Substantia nigra (tissue), 51 donors: ENCODE measurements at places on chromosomes 13 and 19.

DNA sequence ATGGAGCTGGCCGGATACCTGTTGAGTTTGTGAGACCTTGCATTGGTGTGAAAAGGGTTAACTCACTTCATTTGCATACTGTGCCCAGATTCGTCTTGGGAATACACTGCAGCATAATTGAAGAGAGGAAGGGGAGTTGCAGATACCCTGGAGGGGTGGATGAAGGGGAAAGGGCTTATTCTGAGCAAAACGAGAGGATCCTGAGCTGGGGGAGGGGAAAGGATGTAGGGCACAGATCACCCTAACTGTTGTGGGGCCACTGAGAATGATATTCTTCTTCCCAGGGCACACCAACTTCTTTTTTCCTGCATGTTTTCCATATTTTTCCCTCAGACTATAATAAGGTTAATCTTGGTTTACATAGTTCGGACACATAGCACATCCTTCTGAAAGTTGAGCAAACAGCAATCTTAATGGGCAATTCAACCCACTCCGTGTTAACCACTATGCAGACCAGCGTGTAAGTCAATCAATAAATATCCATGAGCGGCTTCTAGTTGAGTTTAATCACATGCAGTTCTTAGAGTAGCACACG lies 11.7 kb upstream of the PTPRS start:
- no peak for DNase-seq

DNA sequence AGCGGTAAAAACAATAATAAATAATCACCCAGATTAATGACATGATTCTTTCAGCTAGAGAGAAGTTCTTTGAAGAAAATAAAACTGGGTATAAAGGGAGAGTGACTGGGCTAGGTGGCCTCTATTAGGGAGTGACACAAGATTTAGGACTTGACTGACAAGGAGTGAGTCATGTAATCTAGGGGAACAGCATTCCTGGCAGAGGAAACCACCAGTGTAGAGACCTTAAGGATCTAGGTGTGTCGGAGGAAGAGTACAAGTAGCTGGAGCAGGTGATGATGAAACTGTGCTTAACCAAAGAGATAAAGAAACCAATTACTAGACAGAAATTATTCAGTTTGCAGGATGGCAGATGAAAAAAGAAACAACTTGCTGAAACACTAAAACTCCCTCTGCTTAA lies 248.0 kb downstream of the RFC3 start:
- no peak for DNase-seq

DNA sequence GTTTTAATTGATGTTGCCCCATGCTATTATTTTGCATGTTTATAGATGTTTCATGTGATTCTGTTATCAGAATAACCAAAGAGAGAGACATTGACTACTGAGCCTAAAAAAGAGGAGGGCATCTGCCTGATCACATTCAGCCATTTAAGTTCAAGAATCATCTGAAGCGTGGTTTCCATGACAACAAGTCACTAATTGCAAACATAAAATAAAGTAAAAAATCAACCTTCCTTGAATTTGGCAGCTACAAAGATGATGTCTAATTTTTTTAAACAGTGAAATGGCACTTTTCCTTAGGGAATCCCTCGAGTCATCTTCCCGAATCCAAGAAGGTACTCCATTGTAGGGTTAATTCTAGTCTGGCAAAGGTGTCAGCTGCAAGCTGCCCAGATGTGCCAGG lies 884.2 kb downstream of the DIAPH3 start:
- no peak for DNase-seq

GRCh38 chr13:72132075-72132474 lies 265.1 kb upstream of the DACH1 start:
- no peak for DNase-seq

DNA sequence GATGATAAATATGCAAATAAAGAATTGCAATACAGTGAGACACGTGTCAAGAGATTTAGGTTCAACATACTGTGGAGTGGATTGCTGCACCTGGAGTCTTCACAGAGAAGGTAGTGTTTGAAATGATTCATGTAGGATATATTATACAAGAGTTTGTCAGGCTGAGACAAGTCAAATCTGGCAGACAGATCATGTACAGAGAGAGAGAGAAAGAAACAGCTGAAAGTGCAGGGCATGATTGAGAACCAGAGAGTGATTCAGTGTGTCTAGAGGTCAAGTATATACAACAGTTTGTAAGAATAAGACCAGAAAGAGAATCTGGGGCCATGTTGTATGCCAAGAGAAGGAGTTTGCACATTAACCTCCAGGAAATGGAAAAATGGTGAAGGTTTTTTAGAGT lies 2.1 kb upstream of the VWA8 start:
- no peak for DNase-seq
